Spleen (tissue), 13 donors: ENCODE measurements at places on chromosomes 12 and 14. TPM values are rescaled to one million over a fixed set of nuclear protein-coding genes. Genes with fewer than 3 reads are reported as not detected.

The DDX47 gene
- 37.2 TPM for total RNA-seq

The PIGH gene
- total RNA-seq, result 20.8 TPM

The RHOJ gene
- 26.3 TPM for total RNA-seq

The SERPINA9 gene
- total RNA-seq, result not detected

The ZC2HC1C gene
- total RNA-seq, result 1.5 TPM
